ENCODE measurements at places on chromosomes 5 and 9.

- no peak for DNase-seq
Observed at GRCh38 chr5:88780736-88781135, 102.2 kb downstream of the MEF2C start.

GRCh38 chr9:126788046-126788445 is 16.8 kb upstream of the ZBTB43 start:
- no peak for DNase-seq

DNA sequence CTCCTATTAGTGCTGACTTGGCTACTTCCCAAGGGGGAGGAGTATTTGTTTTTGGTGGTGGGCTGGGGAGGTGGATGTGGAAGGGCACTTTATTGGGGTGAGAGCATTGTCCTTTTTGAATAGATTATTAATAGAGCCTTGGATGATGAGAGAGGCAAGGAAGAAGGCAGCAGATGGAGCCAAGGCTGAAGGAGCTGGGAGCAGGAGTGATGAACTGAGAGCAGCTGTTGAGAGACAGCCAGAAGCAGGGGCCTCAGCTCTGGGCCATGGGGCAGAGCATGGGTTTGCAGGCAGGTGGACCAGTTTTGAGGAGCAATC is 29.6 kb downstream of the RGS3 start:
- DNase-seq, result no peak

- DNase-seq, result no peak
Observed at GRCh38 chr5:6788439-6788838, 75.2 kb downstream of the TENT4A start.

DNA sequence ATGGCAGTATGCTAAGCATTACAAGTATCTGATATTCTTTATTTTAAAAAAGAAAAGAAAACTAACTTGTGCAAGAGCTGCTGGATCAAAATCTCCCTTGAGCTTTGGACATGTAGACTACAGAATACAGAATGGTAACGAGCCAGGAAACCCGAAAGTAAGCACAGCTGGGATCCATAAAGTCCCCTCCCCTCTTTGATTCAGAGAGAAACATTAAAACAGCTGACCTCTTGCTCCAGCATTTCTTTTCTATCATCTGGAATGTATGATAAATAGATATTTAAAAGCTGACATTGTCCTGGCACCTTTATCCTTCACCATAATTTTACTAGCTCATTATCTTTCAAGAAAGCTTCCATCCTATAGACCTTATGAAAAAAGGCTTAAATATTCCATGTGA is 28.2 kb upstream of the LPAR1 start:
- DNase-seq, result no peak

- no peak for DNase-seq
Observed at GRCh38 chr5:11609570-11610303, 294.5 kb downstream of the CTNND2 start.

DNA sequence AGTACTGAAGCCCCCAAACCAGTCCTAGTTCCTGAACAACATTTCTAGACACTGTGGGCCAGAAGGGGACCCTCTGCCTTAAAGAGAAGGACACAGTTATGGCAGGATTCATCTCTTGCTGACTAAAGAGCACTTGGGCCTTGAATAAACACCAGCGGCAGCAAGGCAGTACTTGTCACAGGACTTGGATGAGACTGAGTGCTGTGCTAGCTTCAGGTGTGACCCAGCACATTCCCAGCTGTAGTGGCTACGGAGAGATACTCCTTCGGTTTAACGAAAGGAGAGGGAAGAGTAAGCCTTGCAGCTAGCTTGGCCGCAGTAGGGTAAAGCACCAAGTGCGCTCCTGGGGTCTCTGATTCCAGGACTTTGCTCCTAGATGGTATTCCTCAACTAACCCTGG is 10.9 kb upstream of the STX17 start:
- no peak for DNase-seq
